ENCODE measurements at places on chromosomes 4 and X. TPM values are rescaled to one million over a fixed set of nuclear protein-coding genes. Genes with fewer than 3 reads are reported as not detected.
A peak's percentile ranks its signal among the peaks of the same experiment; 100 is the strongest.

DNA sequence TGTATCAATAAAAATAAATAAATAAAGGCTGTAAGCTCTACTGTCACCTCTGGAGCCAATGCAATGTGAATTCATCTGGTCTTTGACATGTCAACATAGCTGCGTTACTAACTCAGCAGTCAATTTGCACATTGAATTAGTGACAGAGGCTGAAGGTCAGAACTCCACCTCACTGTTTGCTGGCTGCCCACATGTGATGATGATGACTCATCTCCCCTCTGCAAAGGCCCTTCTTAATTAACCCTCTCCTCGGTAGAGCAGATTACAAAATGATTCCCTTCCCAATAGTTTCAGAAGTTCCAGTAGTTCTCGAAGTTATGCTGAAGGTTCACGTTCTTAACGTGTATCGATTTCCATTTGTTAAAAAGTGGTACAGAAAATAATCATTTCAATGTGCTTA, 1626.0 kb upstream of the TENM3 start:
- no peaks in the 10 kb centered on the region for H3K27me3 ChIP-seq
- no peaks in the 10 kb centered on the region for H3K36me3 ChIP-seq
- H3K4me3 ChIP-seq = no peak overlapping the region
- no peak overlapping the region for H3K27ac ChIP-seq
- no peak for DNase-seq

DNA sequence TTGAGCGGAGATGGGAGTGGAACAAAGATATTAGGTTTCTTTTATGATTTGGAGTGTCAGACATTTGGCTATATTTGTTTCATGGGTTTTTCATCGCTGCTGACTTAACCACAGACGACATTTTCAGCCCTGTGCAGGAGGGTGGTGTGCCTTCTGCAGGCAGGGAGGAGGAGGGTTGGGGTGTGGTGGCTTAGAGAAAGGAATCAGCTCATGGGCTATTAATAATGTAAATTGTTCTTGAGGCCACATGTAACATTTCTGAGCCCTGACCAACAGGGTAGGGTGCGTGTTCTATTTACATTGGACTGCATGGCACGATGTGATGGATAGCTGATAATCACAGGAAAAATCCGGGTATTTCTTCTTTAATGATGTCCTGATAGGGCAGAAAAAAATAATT, 67.6 kb downstream of the POLA1 start:
- H3K27ac ChIP-seq = no peak overlapping the region
- H3K36me3 ChIP-seq = no peaks in the 10 kb centered on the region
- H3K4me3 ChIP-seq = no peak overlapping the region
- no peak for DNase-seq
- no peaks in the 10 kb centered on the region for H3K4me1 ChIP-seq
- H3K27me3 ChIP-seq = no peaks in the 10 kb centered on the region

Gene MAGEC3
- not detected for total RNA-seq

GRCh38 chr4:152258804-152259708, 276.8 kb downstream of the FBXW7 start:
- no peak for DNase-seq
- peak overlapping the region; percentile 76 for H3K27ac ChIP-seq
- no peaks in the 10 kb centered on the region for H3K27me3 ChIP-seq
- peaks cover 21% of the 10 kb centered on the region for H3K4me1 ChIP-seq

DNA sequence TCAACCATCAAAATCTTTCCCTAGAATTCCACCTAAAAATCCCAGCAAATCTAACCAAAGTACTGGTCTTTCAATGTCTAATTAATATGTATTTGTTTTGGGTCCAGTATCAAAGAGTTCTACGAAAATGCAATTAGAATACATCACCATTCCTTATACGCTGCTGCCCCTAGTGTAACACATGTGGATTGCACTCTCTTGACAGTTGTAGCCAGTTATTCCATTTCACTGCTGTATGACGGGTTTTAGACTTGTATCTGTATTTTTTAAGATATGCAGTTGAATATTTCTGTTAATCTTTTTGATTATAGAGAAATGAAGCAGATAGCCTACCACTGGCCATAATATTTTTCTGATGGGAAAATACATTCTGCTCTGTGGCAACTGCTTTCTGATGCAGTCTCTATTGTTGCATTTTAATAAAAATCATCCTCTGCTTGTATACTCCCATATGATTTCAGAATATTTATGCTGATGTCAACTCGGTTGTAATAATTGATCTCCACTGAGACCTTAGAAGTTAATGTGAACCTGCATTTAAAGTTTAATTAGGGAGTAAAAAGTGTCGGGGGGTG, 17.1 kb upstream of the PAGE2B start:
- no peaks in the 10 kb centered on the region for H3K4me1 ChIP-seq
- H3K27me3 ChIP-seq = no peaks in the 10 kb centered on the region
- H3K36me3 ChIP-seq = no peaks in the 10 kb centered on the region
- peak overlapping the region; percentile 14 for H3K4me3 ChIP-seq
- H3K27ac ChIP-seq = no peak overlapping the region
